ENCODE measurements at places on chromosomes 11 and 22. TPM values are rescaled to one million over a fixed set of nuclear protein-coding genes. Genes with fewer than 3 reads are reported as not detected.

KCNJ4 gene
- total RNA-seq = not detected

TESMIN gene
- 0.83 TPM for total RNA-seq

DCDC1 gene
- not detected for total RNA-seq

REXO2 gene
- 95.1 TPM for total RNA-seq

OR8H1 gene
- total RNA-seq = not detected

- no peaks in the 10 kb centered on the region for H3K36me3 ChIP-seq
- no peaks in the 10 kb centered on the region for H3K27me3 ChIP-seq
- H3K27ac ChIP-seq = no peak overlapping the region
- DNase-seq = no peak
- no peaks in the 10 kb centered on the region for H3K4me1 ChIP-seq
Measured at GRCh38 chr11:7775689-7776088, 21.1 kb downstream of the OR5P2 start.

DNA sequence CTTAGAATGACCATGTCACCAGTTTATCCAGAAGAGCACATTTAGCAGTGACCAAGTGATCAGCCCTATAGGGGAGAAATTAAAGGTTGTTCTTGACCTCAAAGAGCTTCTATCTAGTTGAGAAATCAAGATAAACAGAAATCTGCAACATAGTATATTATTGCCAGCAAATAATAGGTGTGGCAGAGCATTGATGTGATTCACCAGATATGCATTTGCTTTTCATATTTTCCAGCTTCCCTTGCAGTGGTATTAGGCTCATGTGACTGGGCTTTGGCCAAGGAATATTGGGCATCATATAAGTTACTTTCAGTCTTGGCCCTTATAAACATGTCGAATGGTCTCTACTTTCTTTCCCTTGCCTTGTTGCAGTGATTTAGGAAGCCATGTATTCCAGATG, 34.5 kb downstream of the COMMD9 start:
- H3K4me3 ChIP-seq = no peak overlapping the region
- no peaks in the 10 kb centered on the region for H3K27me3 ChIP-seq
- no peak for DNase-seq

GRCh38 chr11:14529951-14530350, 9.8 kb upstream of the PSMA1 start:
- no peaks in the 10 kb centered on the region for H3K4me1 ChIP-seq
- no peaks in the 10 kb centered on the region for H3K36me3 ChIP-seq
- H3K27ac ChIP-seq = no peak overlapping the region
- H3K27me3 ChIP-seq = no peaks in the 10 kb centered on the region
- H3K4me3 ChIP-seq = no peak overlapping the region

DNA sequence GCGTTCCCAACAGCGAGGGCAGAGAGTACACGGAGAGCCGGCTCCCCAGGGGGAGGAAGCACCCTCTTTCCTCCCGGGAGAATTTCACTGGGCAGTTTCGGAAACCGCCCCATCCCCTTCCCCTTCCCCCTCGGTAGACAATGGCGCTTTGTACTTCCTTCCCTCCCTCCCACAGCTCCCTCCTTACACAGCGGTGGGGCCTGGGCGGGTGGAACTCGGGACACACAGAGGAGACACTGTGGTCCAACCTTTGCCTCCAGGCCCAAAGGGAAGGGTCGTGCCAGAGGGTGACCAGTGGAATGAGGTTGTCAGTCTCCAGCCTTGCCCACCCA, 4.3 kb downstream of the SMTN start:
- peak overlapping the region; percentile 99 for H3K27ac ChIP-seq
- peak overlapping the region; percentile 91 for H3K4me3 ChIP-seq
- DNase-seq = no peak
- peaks cover 61% of the 10 kb centered on the region for H3K4me1 ChIP-seq

Measured in esophagus muscularis mucosa (tissue), 4 donors.